NCI-H1092 treated with DMSO at 0.1 percent for 48 hours (cell line): ENCODE measurements at places on chromosomes 13 and 19.
A peak's percentile ranks its signal among the peaks of the same experiment; 100 is the strongest.

GRCh38 chr13:28753208-28753892 lies 34.6 kb upstream of the SLC46A3 start:
- no peak for DNase-seq

GRCh38 chr19:11737964-11738745 lies 591 bp downstream of the ZNF823 start:
- DNase-seq, result no peak

DNA sequence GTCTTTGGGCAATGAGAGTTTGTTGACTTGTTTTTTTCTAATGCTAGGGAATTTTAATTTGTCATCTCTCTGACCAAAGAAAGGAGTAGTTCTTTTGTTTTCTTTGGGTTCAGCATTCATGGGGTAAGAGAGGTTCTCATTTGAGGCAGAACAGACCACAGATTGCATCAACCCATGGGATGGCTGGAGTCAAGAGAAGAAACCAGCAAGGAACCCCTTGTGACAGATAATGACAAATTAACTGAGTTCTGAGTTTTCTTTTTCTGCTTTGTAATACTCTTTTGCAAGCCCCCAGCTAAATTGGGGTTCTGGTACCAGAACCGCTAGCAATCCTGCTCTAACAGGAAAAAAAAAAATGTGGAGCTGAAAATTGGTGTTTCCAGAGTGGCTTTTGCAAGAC lies 864.1 kb downstream of the DIAPH3 start:
- no peak for DNase-seq

- DNase-seq, result no peak
Observed at GRCh38 chr19:1168572-1169410, 5.3 kb downstream of the SBNO2 start.

- DNase-seq, result no peak
Observed at GRCh38 chr19:50778906-50779430, 8.7 kb downstream of the GPR32 start.

DNA sequence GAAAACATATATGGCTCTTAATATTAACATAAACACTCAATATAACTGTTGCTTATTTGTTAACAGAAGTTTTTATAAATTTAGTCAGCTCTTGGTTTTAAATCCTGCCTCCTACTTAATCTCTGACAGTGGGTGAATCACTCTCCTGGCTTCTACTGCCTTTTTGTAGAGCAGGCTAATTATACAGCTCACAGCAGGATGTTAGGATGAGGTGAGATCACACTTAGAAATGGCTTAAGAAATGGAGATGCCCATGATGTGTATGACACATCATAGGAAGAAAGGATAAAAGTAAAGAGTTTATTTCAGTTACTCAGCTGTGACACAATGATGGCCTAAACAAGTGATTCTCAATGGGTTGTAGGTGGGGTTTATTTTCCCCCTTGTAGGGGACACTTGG lies 345.6 kb downstream of the SPRY2 start:
- DNase-seq, result no peak

DNA sequence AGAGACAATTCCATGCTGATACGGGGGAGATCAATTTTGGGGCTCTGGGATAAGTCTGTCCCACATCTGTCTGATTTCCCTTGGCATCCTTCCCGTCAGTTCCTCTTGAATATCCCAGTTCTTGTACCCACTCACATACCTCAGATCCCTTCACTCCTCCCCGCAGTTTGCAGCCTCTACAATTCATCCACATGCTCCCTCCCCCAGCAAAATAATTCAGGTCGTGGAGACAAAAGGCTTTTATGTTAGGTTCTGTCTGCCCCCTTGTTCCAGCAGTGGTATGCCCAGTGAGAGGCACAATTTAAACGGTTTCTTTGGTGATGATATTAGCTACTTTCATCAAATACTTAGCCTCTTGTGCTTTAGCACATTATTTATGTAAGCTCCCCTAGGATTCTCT lies 9.6 kb downstream of the RPS16 start:
- DNase-seq, result no peak

DNA sequence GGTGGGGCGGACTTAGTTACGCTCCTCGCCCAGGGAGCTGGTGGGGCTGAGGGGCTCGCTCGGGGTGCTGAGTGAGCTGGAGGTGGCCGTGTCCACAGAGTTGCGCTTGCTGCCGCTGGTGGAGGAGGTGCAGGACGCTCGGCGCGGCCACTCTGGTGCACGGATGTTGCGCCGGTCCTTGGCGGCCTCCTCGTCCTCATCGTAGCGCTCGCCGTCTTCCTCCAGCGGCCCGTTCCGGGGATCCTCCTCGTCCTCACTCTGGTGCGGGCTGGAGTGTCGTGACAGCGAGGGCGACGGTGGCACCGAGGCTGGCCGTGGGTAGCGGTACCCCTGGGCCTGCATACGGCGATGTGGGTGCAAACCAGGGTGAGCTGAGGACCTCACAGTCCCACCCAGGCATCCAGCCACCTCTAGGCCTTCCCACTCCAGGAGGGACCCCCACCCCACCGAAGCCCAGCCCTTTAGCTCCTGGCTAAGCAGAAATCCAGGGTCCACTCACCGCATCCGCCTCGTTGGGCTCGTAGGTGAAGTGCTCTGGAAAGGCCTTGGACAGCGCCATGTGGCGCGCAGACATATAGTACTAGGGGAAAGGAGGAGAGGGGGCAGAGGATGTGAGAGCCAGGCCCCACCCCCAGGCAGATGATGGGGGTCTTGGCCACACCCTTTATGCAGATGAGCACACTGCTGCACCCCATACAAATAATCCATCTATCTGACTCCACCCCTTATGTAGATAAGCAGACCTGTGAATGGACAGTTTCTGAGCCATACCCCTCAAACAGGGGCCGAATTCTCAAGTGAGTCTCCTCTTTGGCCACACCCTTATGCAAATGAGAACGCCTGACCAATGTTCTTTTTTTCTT lies 4.4 kb downstream of the FTL start:
- DNase-seq, result no peak

- peak; percentile 59 for DNase-seq
Observed at GRCh38 chr13:19782049-19782726, 557 bp downstream of the PSPC1 start.

DNA sequence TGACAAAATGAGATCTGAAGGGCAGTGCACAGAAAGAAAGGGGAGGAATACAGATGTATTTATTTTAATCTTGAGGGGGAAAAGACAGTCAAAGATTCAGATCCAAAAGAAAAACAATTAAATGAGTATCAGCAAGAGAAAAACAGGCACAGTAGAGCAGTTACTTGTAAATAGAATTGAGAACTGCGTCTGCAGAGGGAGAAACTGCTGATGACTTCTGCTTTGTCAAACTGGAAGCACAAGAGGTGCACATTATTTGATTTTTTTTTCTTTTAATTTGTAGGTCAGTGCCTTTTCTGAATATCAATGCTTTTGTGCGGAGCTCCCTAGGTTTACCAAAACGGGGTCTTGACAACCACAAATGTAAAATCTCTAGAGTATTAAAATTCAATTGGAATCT lies 37.3 kb downstream of the EFNB2 start:
- DNase-seq, result no peak

- DNase-seq, result no peak
Observed at GRCh38 chr13:110640591-110641029, 25.3 kb downstream of the NAXD start.

- DNase-seq, result no peak
Observed at GRCh38 chr13:22017226-22017625, 346.4 kb downstream of the FGF9 start.

GRCh38 chr13:113152984-113153809 lies 5.3 kb upstream of the PROZ start:
- no peak for DNase-seq

DNA sequence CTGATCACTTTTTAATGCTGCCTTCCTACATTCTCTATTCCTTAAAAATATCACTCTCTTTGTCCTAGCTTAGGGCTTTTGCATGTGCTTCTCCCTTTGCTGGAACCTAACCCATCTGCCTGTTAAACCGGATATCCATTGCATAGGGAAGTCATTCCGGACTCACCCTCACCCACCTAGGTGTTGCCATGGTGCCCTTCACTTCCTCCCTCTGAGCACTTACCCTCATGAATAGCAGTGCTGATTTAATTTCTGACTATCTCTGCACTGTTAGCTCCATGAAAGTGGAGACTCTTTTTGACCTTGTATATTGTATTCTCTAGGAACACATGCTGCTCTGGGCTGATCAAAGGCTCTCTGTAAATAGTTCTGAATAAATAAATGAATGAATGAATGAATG lies 401.9 kb downstream of the PCDH20 start:
- no peak for DNase-seq

- no peak for DNase-seq
Observed at GRCh38 chr19:6187374-6187773, 51.9 kb downstream of the ACSBG2 start.

GRCh38 chr19:14369399-14370168 lies 11.7 kb upstream of the ADGRE5 start:
- DNase-seq, result no peak

- no peak for DNase-seq
Observed at GRCh38 chr19:33064458-33064791, 263 bp downstream of the RHPN2 start.

- DNase-seq, result no peak
Observed at GRCh38 chr19:4217429-4218264, 11.7 kb upstream of the EBI3 start.

GRCh38 chr19:40191836-40192646 lies 815 bp downstream of the MAP3K10 start:
- no peak for DNase-seq

DNA sequence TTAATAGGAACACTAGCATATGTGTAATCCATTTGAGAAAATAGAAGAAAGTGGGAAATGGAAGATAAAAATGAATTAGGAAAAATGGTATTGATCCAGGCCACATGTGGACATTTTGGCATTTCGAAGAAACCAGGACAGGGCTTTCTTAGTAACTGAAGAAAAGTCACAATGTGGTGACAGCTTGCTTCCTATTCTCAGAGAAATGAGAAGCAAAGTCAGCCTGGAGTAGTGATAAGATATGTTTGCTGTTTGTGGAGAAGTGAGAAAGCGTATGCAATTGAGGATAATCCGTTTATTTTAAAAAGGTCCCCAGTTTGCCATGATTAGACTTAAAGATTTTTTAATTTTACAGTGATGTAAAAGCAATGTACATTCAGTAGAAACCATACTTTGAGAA lies 127.9 kb downstream of the SLITRK6 start:
- DNase-seq, result no peak
